ENCODE measurements at places on chromosomes 1 and 21.

DNA sequence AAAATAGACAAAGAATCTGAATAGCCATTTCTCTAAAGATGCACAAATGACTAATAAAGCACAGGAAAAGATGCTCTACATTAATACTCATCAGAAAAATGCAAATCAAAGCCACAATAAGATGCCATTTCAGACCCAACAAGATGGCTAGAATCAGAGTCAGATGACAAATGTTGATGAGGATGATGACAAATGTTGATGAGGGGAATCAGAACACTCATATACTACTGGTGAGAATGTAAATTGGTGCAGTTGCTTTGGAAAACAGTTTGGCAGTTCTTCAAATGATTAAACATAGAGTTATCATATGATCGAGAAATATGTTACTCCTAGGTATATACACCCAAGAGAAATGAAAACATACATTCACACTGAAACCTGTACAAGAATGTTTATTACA, 33.9 kb downstream of the LRRC40 start:
- no peak for DNase-seq

DNA sequence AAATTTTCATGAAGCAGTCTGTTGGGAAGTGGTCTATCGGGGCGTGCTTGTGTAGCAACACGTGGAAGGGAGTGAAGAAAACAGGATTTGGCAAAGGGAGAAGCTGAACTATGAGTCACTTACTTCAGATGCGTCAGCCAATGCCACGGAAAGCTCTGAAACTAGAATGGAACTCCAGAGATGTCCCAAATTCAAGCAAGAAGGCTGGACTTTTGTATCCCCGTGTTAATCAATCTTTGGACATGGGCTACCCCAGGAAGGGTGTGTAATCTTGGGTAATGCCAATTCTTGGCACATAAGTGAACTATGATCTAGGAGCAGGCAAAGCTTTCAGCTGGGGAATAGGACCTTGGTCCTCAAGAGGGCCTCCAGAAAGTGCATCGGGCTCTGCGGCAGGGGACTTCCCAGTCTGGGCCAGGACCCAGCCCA, 102.6 kb downstream of the ADSS2 start:
- peak; percentile 95 for DNase-seq

GRCh38 chr1:153087652-153088051, 6.7 kb downstream of the SPRR2E start:
- no peak for DNase-seq

DNA sequence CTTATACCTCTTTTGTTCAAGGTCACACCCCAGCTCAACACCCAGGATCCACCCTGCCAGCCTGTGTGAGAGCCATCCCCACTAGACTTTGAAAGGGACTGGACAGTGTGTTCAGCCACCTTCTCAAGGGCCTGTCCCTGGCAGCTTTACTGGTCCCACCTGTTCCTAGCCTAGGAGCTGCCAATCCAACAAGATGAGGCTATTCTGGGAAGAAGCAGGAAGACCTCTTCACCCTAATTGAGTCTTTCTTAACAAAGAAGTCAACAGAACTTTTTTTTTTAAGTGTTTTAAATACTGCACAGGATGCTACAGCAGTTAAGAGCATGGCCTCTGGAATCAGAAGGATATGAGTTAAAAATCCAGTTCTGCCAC, 95.8 kb upstream of the HOOK1 start:
- no peak for DNase-seq

DNA sequence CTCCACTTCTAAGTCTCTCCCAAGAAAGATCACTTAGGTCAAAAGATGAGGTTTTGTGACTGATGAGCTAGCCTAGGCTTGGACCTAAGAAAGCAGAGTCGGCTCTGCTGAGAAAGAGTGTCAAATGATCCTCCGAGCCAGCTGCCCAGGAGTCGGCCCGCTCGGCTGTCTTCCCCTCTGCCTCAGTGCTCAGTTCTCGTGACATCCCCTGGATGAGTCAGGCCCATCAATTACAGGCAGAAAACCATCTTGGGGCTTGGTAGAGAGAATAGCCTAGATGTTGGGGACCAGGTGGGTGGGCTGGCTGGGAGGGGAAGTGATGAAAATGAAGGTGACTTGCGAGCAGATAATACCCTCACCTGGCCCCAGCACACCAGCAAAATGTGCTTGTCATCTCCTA, 60.5 kb downstream of the SLC66A1 start:
- DNase-seq = peak; percentile 83
